ENCODE measurements at places on chromosomes 6 and 20.

GRCh38 chr6:22958677-22959076 lies 389.3 kb downstream of the HDGFL1 start:
- no peak for DNase-seq

GRCh38 chr6:124143435-124143834 lies 339.8 kb downstream of the NKAIN2 start:
- DNase-seq: no peak

DNA sequence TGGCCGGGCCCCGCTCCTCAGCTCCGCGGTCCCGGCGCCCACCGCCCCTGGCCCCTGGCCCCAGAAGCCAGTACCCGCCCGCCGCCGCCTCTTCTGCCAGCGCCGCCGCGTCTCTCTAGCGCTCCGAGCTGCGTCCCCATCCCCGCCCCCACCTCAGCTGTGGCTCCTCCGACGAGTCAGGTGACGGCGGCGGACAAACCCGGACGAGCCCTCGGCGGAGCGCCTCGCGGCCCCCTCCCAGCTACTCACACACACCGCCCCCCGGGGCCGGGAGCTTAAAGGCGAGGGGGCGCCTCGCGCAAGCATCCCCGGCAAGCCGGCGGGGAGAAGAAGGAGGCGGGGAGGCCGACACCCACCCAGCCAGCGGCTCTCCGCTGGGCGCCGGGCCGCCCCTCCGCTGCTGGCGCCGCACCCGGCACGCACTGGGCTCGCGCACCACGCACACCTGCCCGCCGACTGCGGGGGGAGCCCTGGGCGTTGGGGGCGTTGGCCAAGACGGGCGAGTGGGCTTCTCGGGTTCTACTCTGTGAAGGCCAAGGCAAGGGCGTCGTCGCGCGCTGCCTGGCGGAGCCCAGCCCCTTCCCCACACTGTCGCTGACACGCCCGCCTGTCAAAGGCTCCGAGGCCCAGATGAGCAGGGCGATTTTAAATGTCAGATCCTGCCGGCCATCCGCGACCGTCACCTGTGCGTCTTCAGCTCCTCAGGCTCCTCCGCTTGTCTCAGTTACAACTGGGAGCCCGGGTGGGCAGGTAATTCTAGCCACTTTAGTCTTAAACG lies at the start of gene SNAP91:
Gene SNAP91, minus strand, starts transcription at position 132 of the 778 bp plus-strand sequence. CDS start 1,174 bp downstream, outside the sequence.
- no peak for DNase-seq

GRCh38 chr20:10611357-10611756 lies 62.4 kb downstream of the JAG1 start:
- no peak for DNase-seq

GRCh38 chr20:49171909-49172308 lies 16.2 kb downstream of the STAU1 start:
- DNase-seq: no peak

DNA sequence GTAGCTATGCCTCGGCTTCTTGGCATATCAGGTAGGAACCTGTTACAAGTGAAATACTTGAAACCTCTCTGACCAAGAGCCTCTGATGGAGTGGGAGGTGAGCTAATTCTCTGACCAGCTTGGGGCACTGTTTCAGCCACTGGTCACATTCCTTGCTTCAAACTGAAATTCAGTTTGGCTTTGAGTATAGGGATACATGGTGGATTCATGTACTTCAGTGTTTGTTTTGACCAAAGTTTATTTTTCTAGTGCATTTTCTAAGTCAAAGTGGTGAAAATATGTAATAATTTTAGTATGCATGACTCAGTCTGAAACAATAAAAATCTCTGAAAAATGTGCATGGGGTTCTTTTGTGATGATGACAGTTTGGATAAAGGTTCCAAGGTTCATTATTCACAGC lies 18.6 kb downstream of the TTPAL start:
- no peak for DNase-seq

- DNase-seq: no peak
Measured at GRCh38 chr20:37202267-37202943, 23.1 kb upstream of the MROH8 start.

DNA sequence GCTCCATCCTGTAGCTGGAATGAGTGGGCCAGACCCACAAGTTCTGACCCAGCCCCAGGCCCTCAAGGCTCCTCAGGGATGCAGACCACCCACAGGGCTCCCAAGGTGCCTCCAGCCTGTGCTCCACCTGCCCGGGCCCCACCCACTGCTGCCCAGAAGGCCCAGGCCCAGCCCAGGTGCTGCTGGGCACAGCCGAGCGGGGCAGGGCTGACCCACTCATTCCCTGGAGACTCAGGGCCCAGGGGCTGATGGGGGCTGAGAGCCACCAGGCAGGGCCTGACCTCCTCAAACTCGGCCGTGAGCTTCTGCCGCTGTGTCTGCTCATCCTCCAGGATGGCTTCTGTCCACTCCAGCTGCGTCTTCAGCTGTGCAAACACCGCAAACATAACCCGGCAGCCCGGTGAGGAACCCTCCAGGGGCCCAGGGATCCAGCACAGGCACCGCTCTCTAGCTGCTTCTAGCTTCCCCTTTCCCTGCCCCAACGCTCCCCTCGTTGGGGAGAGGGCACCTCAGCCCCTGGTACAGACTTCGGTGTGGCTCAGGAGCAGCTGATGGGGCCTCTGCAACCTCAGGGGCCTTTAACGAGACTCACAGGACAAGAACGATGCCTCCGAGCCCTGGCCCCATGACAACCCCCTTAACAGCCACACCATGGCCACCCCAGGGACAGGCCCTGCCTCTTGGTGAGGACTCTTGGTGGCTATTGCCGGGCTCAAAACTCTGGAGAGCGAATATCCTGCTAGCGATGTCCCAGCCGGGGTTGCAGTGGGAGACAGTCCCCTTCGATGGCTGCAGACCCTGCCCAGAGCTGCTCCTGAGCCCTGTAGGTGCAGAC lies 46.0 kb downstream of the DSTN start:
- no peak for DNase-seq

- DNase-seq: no peak
Measured at GRCh38 chr20:60034231-60035110, 76.2 kb downstream of the CDH26 start.

- no peak for DNase-seq
Measured at GRCh38 chr6:159436581-159436980, 256.5 kb downstream of the SOD2 start.

DNA sequence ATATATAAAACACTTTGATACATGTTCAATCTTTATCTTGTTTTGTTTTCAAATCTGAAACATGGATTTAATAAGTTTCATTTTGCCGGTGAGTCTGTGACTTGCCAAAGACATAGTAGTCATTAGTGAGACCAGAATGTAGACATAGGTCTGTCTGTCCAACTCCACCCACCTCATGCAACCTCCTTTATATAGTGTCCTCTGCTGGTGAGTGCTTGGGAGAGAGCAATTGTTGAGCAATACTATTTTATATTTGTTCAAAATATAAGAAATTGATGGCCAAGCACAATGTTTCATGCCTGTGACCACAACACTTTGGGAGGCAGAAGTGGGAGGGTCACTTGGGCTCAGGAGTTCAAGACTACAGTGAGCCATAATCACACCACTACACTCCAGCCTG lies 10.8 kb upstream of the LY86 start:
- no peak for DNase-seq

DNA sequence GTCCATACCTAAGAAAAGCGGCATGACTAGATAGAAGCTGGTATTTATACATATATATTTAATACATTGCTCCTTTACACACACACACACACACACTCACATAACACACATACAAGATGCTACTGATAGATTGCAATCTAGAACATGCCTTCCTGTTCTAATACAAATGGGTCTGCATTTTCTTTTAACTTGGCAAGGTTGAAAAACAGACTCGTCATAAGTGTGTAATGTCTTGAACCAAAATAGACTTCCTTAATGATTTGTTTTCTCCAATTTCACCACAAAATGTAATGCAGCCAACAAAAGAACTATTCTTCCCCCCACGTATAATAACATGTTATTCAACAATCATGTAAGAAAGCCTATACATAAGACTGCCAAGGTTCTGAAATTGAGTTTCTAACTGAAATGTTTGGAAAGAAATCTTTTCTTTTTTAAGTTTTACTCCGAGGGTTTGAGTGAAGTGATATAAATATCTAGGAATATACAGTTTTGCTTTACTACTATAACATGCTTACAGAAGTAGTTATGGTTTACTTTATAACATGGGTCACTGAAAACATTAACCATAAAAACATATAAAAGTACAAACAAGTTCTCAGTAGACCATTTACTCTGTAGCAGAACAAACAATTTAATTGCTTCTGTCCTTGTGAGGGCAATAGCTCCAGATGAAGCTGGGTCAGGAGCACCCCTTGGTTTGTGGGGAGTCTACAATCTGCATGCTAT lies 207.5 kb downstream of the FOXC1 start:
- no peak for DNase-seq

- no peak for DNase-seq
Measured at GRCh38 chr6:105981002-105981887, 104.9 kb upstream of the PRDM1 start.

DNA sequence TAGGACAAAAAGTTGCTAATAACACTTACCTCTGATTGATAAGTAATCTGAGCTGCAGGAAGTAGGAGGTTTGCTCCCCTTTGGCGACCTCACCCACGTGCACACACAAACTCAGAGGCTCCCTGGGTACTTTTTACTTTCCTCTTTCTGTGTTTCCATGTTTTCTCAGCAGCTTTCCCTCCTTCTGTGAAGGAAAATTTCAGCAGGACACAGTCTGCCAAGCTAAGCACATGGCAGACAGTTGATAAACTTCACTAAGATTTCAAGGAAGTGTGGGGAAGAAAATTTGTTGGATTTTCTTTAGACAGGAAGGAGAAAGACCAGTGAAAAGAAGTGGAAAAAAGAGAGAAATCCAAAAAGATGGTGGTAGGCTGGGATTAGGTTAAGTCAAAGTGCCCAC lies 215.5 kb upstream of the ARG1 start:
- DNase-seq: no peak

DNA sequence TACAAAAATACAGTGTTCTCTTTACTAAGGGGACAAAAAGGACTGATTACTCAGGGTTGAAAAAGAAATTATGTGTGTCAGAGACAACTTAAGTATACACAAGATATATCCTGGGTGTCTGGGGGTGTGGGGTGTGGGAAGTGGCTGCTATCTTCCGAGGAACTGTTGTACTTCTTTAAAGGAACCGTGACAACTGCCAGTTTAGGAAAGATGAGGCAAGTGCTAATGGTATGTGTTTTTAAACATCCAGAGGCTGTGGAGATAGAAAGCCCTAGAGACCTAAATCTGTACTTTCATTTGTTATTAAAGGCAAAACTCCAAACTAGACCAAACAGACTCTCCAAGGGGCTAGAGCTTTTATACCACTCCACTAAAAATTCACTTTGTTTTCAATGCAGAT lies 95.6 kb downstream of the SNAP25 start:
- no peak for DNase-seq

- DNase-seq: no peak
Measured at GRCh38 chr20:4060064-4060795, 44.9 kb upstream of the RNF24 start.

DNA sequence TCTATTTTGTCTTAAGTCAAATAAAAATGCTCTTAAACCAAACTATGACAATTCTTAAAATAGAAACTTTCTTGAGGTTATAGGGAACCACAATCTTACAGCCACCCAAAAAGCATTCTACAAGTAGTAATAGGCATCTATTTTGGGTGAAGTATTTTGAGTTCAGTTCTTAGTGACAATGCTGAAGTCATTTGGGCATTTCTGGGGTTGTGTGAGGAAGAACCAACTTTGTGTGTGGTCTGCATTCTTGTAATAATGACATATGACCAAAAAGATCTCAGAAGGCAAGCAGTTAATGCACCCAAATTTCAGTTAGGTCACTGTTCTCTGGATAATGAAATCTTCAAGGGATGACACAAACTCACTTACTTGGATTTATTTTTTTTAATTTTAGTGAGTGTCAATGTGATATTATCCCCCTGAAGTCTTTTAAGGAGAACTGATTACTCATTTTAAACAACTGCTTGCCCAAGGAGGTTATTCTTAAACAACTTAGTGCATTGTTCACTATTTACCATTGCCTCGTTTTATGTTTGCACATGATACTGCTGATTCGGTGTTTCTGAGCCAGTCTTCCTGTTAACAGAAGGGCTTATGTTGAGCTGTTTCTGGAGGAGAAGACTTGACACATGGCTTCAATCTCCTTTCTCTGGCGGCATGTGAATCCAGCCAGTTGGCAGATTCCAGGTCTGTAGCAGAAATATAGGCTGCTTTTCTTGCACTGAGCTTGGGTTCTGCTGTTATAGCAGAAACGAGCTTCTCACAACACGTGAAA lies 618.9 kb downstream of the BCKDHB start:
- no peak for DNase-seq

DNA sequence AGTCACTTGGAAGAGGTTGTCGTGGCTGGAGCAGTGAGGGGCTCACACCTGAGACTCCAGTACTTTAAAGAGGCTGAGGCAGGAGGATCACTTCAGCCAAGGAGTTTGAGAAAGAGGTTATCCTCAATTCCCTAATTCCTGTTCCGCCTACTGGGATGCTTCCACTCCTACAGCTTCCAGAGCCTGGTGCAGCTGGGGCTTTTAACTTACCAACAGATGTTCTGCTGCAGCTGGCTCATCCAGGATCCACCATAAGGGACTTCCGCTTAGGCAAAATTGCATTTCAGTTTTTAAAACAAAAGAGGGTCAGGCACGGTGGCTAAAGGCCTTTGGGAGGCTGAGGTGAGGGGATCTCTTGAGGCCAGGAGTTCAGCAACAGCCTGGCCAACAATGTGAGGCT lies 59.1 kb upstream of the CDYL start:
- no peak for DNase-seq

DNA sequence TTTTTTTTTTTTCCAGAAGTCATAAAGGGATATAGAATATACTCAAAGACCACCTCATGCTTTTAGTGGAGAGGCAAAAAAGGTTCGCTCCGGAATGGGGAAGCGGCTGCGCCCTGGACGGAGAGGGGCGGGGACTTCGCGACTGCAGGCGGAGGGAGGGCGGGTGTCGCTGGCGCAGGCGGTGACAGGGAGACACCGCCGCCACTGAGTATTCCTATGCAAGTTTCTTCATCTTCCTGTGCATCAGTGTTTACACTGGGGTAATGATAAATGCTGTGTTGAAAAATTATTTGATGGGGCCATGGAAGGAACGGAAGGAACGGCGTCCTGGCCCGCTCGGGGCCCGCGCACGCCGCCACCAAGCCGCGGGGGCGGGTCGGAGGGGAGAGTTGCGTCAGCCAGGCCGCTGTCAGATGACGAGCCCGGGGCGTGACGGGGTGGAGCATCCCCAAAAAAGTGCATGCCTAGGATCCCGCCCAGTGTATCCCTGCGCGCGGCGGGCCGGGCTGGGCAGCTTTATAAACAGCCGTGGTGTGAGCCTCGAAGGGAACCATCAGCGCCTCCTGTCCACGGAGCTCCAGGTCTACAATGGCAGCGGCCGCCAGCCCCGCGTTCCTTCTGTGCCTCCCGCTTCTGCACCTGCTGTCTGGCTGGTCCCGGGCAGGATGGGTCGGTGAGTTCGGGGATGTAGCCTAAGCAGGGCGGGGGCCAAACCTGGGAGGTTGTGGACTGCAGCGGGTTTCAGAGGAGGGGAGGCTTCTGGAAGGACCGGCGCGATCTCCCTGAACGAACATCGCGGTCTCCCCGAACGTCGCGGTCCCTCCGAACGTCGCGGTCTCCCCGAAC lies at the start of gene ULBP1:
Gene ULBP1, plus strand, starts transcription at position 482 of the 846 bp plus-strand sequence. Its CDS starts 107 bp downstream, at position 589.
- DNase-seq: peak; percentile 75

GRCh38 chr20:37356387-37356786 lies 10.4 kb downstream of the SRC start:
- no peak for DNase-seq

GRCh38 chr6:49070411-49070810 lies 392.6 kb downstream of the MMUT start:
- DNase-seq: no peak

- DNase-seq: peak; percentile 32
Measured at GRCh38 chr6:43773050-43773979, 3.3 kb downstream of the VEGFA start.
